Omental fat pad (tissue), 4 donors: ENCODE measurements at places on chromosomes 16 and 17. TPM values are rescaled to one million over a fixed set of nuclear protein-coding genes. Genes with fewer than 3 reads are reported as not detected.
A peak's percentile ranks its signal among the peaks of the same experiment; 100 is the strongest.

DNA sequence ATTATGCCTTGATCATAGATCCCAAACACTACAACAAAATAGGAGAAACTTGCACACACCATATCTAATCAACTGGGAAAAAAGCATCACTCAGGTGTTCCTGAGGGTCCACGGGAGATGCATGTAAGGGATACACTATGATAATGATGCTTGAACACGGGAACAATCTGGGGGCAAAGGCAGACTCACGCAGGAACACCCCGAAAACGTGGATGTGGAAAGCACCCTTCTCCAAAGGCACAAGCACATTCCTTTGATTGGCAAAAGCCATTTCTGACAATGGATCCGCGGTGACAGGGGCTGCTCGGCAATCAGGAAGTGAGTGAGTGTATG is 1.3 kb downstream of the ZNF652 start:
- no peak for DNase-seq

GRCh38 chr17:74252211-74252610 is 21.8 kb upstream of the DNAI2 start:
- no peak for DNase-seq

DNA sequence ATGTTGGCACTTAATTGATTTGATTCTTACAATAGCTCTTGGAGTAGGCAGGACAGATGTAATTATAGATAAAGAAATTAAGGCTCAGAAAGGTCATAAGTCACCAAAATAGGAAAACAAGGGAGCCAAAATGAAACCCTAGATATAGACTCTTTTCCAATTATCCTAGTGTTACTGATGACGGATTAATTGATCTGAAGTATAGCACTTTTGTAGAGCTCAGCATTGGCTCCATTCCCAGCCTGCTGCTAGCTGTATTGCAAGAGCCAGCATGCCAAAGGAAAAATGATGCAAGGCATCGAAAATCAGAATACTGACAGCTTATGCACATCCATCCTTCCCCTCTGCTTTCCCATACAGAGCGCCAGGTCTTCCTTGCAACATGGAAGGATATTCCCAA is 21.6 kb upstream of the RASL10B start:
- no peak for DNase-seq

DNA sequence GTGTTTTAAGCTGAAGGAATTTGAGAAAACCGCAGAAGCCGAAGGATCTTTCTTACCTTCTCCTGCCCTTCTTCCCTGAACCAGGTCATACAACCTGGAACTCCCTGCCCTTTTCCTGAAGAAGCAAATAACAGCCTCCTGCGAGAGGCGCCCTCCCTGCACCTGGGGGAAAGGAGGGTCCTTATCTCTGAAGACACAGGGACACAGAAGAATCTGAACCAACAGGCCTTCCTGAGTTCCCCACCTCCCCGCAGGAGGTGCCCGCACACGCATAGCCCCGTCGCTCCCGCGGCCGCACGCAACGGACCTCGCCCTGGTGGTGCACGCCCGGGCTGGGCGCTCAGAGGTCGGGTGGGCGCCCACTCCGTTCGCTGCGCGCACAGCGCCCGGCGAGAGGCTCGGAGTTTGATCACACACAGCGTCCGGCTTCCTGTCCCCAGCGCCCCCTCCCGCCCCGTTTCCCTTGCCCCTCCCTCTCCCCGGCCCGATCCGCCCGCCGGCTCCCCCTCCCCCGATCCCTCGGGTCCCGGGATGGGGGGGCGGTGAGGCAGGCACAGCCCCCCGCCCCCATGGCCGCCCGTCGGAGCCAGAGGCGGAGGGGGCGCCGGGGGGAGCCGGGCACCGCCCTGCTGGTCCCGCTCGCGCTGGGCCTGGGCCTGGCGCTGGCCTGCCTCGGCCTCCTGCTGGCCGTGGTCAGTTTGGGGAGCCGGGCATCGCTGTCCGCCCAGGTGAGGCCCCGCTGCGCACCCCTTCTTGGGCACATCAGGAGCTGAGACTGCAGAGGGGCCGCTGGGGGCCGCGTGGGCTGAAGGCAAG is at the start of gene TNFSF12:
TNFSF12 (plus strand) TSS at position 474 of the 816 bp plus-strand sequence; CDS start at position 570, 96 bp downstream.
- no peak for DNase-seq

GRCh38 chr17:72004611-72005331 is 116.0 kb upstream of the SOX9 start:
- no peak for DNase-seq

DNA sequence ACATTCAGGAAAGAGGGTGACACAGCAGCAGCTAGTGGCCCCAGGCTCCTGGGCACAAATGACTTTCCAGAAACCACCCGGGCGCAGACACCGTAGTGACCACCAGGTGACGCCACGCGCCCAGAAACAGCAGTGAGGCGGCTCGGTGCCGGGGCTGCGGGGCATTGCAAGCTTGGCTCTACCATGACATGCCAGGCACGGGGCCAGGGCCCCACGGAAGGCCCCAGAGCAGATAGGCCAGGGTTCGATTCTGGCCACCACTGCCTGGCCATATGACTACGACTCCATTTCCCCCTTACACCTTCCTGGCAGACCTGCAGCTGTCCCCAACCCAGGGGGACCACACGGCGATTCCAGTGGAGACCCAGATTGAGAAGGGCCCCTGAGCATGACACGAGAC is 6.7 kb downstream of the RHBDF1 start:
- peak; percentile 83 for DNase-seq

DNA sequence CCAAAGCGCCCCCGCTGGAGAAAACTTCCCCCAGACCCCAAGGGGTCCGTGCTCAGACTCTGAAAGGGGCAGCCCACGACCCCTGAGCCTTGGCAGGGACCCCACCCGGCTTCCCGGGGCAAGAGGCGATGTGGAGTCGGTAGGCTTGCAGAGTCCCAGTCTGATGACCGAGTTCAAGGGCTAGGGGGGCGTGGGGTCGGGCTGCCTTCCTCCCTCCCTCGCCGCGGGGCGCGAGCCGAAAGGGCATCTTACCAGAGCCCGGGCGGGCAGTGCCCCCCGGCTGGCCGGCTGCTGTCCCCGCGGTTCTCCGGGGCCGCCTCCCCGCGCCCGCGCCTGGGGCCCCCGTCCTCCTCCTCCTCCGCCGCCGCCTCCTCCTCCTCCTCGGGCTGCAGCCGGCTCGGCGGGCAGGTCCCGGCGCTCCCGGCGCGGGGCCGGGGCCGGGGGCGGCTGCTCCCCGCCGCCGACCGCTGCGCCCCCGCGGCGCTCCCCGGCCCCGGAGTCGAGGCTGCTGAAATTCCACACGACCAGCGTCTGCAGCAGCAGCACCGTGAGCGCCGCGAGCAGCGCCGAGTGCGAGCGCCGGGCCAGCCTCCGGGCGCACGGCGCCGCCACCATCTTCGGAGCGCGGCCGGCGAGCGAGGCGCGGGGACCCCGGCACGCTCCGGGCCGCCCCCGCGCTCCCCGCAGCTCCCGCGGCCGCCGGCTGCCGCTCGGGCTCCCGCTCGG is 415 bp downstream of the XYLT1 start:
- no peak for DNase-seq

Gene PRSS27
- total RNA-seq, result 0.96 TPM

Gene VTN
- total RNA-seq, result 82.4 TPM

Gene CHAD
- not detected for total RNA-seq

Gene CARD14
- total RNA-seq, result 0.37 TPM

Gene SLC13A5
- not detected for total RNA-seq

Gene CD300LB
- 0.69 TPM for total RNA-seq

Gene SOST
- not detected for total RNA-seq
